SHP77 treated with DMSO at 0.1 percent for 48 hours (cell line): ENCODE measurements at places on chromosomes 3 and 15.

DNA sequence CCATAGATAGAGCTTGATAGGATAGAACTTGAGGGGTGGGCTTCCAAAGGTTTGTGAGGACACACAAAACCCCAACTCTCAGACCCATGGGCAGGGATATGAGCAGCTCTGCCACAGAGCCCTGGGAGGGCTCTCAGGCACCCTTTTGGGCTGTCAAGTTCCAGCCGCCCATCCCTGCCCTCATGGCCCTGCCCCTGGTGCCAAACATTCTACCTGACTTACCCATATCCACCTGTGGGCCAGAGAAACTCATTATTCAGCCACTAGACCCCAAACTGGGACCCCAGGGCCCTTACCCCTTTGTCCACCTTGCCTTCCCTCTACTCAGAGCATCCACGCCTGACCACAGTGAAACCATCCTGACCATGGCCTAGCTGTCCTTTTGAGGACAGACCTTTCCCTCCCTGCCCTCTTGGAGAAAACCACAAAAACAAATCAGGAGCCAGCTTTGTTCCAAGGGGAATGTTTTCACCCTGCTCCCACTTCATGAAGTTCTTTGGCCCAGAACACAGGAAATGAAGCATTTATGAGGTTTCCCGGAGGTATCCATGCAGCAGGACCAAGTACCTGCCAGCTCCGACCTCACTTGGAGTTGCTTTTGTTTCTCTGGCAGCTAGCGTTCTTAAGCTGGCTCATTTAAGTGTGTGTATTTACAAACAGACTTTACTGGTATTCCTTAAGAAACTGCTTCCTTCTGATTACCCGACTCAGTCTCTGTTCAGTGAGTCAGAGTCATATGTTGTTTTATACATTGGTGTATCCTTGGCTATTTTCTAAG is 34.2 kb upstream of the GALNT15 start:
- no peak for DNase-seq

- no peak for DNase-seq
Measured at GRCh38 chr3:74839566-74839965, 225.1 kb upstream of the CNTN3 start.

DNA sequence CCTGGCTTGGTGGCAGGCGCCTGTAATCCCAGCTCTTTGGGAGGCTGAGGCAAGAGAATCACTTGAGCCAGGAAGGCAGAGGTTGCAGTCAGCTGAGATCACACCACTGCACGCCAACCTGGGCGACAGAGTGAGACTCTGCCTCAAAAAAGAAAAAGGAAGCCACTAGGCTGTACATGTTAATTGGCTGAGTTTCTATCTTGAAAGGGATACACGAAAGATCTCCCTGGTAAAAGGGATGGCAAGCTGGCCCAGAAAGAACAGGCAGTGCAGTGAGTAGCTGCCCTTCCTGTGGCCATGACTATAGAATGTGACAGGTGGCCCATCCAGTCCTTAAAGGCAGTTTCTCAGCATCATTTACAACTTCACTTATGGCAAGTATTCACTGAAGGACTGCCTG is 12.3 kb downstream of the LRIG1 start:
- DNase-seq = no peak

DNA sequence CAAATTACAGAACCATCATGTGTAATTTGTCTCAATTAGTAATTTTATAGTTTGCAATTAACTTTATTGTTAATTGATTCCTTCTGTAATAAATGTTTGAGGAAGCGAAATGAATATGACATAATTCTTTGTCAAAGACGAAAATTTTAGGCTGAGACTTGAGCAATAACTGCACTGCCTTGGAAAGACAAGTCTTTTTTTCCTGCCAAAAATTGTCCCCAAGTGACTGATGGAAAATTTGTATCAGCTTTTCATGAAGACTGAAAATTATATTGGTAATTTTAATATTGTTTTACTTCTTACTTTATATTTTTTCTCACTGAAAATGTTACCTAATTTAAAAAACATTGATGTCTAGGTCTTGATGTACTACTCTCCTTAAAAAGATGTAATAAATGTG is 622.6 kb downstream of the NLGN1 start:
- DNase-seq = no peak

- DNase-seq = no peak
Measured at GRCh38 chr3:106962993-106963392, 414.2 kb upstream of the CCDC54 start.

DNA sequence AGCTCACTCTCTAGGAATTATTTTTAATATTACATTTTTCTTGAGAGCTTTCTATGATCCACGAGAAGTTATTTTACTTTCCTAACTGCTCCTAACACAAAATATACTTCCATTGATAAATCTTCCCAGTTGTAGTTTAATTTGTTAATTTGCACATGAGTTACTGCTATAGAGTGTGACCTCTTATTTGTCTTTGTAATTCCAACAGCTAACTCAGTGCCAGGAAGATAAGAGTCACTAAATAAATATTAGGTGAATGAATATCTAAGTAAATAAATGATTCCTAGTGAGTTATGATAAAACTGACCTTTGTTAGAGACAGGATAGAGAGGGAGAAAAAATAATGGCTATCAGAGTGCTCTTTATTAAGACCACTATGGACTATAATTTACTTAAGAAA is 319.9 kb downstream of the NAALADL2 start:
- DNase-seq = peak; percentile 65

DNA sequence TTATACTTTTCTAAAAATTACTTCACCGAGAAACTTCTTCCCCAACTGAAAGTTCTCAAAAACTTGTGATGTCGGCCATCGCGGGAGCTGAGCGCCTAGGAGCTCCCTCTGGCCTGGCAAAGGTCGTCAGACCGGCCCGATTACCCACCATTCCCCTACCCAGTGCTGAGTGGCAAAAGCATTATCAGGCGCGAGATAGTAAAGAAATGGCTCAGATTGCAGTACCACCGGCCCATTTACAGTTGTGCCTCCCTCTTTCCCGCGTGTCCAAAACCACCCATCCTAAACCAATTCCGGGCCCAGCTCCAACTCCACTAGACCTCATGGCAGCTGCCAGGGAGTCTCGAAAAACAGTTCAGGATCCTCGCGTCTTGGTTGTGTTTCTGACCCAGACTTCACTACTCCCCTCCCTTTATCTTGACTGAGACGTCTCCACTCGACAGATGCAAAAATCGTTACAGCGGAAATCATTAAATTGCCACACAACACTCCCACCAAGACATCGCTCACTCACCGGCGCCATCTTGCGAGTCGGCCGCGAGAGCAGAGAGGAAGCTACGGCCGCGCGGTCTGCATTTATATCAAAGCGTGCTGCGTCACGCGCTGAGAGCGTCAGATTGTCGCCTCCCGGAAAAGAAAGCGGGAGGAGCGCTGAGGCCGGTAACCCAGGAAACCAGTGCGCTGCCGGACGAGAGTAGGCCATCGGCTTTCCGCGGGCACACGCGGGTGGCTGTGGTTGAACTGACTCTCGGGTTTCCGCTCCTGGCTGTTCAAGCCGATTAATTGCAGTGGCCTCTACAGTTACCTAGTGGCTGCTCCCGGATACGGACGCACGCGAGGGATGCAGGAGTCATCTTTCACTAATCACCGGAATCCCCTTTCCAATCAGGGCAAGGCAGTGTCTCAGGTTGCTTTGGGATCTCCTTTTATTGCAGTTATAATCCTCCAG is at the start of gene RPL22L1:
RPL22L1 (minus strand) TSS at position 551 of the 949 bp plus-strand sequence; CDS start at position 523, 28 bp downstream.
- no peak for DNase-seq

GRCh38 chr3:46406443-46406787 is 451 bp downstream of the CCR5AS start:
- no peak for DNase-seq

GRCh38 chr15:76059320-76060117 is at the start of gene TMEM266:
Gene TMEM266 (plus strand): TSS chr15:76059985. CDS start chr15:76134264, 74,279 bp downstream.
- DNase-seq = no peak

- DNase-seq = no peak
Measured at GRCh38 chr3:195238081-195238571, 32.8 kb downstream of the XXYLT1 start.

DNA sequence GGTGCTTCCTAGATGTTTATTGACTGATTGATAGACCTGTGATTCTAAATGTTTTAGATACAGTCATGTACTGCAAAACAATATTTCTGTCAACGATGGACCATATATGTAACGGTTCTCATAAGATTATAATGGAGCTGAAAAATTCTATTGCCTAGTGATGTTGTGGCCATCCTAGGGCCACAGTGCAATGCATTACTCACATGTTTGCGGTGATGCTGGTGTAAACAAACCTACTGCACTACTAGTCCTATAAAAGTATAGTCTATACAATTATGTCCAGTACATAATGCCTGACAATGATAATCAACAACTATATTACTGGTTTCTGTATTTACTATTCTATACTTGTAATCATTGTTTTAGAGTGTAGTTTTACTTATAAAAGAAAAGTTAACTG is 46.8 kb downstream of the CHST2 start:
- no peak for DNase-seq

DNA sequence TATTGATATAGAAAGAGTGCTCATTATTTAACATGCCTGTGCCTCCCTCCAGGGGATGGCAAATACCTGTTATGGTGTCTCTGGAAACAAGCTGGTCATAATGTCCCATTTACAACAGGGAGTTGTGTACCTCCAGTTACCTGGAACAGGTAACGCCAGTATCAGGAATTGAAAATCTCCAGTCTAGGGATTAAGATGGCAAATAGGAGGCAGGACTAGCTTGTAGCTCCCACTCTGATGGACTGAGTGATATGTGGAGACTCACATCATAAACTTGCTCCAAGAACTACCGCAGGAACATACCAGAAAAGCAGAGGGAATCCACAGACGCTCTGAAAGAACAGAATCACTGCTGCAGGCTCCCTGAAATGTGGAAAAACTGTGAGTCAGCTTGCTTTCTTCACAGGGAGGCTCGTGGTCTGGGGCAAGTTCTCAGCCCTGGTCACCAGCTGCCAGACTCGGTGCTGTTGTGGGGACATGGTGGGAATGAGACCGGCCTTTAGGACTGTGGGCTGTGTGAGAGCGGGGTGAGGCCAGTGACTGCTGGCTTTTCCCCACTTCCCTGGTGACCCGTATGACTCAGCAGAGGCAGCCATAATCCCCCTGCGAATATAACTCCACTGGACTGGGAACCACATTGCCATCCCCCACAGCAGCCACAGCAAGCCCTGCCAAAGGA is 97.4 kb downstream of the KCNAB1 start:
- no peak for DNase-seq
